ENCODE measurements at places on chromosomes 3 and 15. TPM values are rescaled to one million over a fixed set of nuclear protein-coding genes. Genes with fewer than 3 reads are reported as not detected.

The PRSS50 gene
- not detected for total RNA-seq

DNA sequence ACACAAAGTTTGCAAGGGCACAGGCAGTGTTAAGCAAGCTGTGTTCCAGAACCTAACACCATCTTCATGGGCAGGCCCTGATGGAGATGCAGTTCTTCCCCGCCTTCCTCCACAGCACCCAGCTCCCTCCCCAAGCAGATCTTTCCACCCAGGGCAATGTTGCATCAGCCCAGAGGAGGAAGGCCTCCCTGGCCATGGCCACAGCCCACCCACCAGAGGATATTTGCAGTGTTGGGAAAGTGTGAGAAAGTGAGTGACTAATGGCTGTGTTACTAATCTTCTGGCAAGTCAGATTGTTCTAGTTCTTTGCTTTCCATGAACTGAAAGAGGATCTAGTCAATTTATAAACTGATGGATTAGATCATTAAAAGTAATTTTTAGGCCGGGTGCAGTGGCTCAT lies 42.0 kb upstream of the ATP10A start:
- DNase-seq: no peak

GRCh38 chr3:140424211-140424610 lies 253.7 kb upstream of the TRIM42 start:
- DNase-seq: no peak

- no peak for DNase-seq
Measured at GRCh38 chr3:156201411-156202405, 81.3 kb downstream of the KCNAB1 start.

Measured in activated CD8-positive, alpha-beta T cell treated with anti-CD3 and anti-CD28 coated beads, Interleukin-2, amount 10 ng/mL, durations not matched to agents 7 days and 5 days (primary cell).